ENCODE measurements at places on chromosomes 6 and 20. TPM values are rescaled to one million over a fixed set of nuclear protein-coding genes. Genes with fewer than 3 reads are reported as not detected.

Gene PXDC1
- total RNA-seq = 96.5 TPM

Gene BYSL
- total RNA-seq = 10.3 TPM

Gene FRS3
- total RNA-seq = 1.5 TPM

Gene DSP
- total RNA-seq = 4.6 TPM

Gene CST5
- not detected for total RNA-seq

Gene TTK
- 39.8 TPM for total RNA-seq

Gene CDSN
- not detected for total RNA-seq
